Cerebellar nuclear complex (tissue), 1 donor: ENCODE measurements at places on chromosomes 6 and 20.

GRCh38 chr20:50230871-50231560 lies 40.4 kb downstream of the CEBPB start:
- DNase-seq: no peak

GRCh38 chr6:154709621-154710020 lies 23.6 kb upstream of the SCAF8 start:
- no peak for DNase-seq

- DNase-seq: no peak
Measured at GRCh38 chr6:122709922-122710512, 69.5 kb upstream of the FABP7 start.

GRCh38 chr6:10962673-10963072 lies 75.8 kb downstream of the SYCP2L start:
- DNase-seq: no peak

DNA sequence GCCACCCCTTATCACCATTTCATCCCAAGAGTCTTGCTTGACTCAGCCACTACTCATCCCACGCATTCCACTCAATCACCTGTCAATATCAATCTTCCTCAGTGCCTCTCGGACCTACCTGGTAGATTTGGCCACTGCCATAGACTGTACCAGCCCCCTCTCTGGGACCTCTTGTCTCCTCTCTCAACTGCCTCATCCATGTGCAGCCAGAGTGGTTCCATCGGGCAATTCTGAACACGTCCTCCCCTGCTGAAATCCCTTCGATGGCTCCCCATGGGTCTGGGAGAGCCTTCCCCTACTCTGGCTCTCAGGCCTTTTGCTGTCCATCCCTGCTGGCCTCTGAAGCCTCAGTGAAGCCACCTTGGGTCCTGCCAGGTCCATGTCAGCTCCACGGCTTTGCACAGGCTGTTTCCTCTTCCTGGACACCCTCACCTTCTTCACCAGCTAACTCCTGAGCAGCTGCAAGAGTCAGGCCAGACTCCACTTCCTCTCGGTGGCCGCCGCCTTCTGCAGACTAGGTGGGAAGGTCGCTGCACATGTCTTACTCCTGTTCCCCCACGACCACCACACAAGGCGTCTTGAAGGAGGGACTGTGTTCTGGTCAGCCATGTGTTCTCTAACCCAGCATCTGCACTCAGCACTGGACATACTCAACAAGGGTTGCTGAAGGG lies 120.4 kb downstream of the TOX2 start:
- no peak for DNase-seq

- DNase-seq: no peak
Measured at GRCh38 chr6:141264101-141264500, 868.6 kb upstream of the GJE1 start.

DNA sequence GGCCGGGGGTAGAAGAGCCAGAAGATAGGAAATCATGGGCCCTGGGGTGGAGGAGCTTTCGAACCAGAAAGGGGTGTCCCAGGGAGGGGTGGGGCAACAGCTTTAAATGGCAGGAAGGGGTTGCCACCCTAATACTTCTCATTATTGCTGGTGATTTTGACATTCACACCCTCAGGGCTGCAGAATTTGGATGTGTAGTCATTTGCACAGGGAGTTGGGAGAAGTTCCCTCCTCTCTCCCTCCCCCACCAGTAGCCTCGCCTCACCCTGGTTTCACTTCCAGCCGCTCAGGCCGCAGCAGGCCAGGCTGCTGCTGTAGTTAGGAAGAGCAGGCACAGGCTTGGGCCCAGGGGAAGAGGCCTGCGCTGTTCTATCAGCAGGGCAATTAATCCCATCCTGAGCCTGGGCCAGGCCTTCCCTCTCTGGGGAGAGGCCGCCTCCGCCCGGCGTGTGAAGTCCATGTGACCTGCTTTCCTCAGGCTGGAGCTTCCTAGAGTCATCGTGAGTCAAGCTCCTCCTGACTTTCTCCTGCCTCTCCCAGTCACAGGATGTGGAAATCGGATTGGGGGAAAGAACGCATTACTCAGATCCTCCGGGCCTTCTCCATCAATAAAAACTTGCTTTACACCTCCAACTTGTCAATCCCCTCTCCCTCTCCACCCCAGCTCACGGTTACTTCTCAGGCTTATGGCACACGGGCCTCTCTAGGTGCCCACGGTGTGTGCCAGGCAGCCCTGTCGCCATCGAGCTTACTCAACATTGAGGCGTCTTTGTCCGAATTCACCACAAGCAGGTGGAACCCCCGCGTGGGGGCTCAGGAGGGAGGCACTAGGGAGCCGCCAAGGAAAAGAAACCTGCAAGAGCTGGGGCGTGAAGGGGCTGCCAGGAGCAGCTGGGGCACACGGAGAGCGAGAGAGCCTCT lies 7.8 kb downstream of the ADTRP start:
- no peak for DNase-seq

GRCh38 chr20:60897976-60898375 lies 354.1 kb upstream of the CDH4 start:
- DNase-seq: no peak

DNA sequence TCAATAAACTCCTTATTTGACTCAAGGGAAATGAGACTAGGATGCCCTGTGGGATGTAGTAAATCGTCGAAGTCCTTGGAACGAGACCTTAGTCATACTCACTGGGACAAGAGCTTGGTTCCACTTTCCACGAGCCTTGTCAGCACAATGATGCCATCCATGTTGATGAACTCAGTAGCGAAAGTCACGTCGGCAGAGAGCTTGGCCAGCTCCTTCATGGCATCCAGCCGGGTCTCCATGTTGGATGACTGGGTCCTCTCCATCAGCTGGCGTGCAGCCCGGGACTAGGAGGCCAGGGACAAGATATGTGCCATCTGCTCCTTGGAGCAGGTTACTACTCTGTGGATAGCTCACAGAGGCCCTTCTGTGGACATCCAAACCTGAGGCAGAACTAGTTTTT lies 17.5 kb downstream of the ELMO2 start:
- DNase-seq: peak; percentile 91

GRCh38 chr20:24993337-24994185 lies 1.0 kb upstream of the APMAP start:
- DNase-seq: peak; percentile 26

DNA sequence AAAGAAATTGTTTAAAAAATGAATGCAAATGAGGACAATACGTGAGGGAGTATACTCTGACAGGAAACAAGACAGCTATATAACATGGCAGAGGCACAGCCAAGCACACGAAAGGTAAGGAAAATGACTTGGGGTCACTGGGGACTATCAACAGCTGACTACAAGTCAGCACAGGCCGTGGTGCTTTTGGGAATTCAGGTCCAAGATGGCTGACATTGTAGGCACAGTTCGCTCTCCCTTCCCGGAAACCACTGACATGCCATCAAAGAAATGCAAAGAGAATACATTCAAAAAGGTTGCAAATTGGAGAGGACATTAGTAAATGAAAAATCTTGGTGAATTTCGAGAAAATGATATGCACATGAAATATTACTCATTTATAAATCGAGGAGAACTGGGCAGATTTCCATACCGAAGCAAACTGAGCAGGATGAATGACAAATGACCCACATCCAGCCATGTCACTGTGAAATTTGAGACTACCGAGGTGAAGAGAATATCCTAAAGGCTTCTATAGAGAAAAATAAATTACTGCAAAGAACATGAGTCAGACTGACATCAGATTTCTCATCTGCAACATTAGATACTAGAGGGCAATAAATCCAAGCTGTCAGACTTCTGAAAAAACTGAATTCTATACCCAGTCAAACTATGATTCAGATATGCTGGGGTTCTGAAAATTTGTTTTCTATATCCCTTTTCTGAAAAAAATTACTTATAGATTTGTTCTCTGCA lies 391.1 kb downstream of the BTBD9 start:
- no peak for DNase-seq

- DNase-seq: no peak
Measured at GRCh38 chr20:34099675-34100074, 12.4 kb downstream of the EIF2S2 start.

- no peak for DNase-seq
Measured at GRCh38 chr6:83976871-83977270, 56.7 kb upstream of the MRAP2 start.

DNA sequence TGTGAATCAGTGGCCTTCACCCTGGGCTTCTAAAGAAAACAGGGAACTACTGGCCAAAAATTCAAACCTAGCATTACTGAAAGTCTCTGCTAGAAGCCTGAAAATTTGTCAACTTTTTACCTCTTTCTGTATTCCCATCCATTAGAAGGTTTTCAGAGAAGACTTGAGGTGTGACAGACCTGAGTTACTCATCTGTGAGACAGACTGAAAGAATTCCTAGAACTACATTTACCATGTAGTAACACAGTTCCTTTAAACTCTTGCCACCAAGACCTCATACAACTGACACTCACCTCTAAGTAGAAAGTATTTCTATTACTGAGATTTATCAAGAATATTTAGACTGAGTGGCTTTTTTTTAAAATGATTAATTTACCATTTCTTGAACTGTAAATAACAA lies 4.5 kb downstream of the DPM1 start:
- no peak for DNase-seq

DNA sequence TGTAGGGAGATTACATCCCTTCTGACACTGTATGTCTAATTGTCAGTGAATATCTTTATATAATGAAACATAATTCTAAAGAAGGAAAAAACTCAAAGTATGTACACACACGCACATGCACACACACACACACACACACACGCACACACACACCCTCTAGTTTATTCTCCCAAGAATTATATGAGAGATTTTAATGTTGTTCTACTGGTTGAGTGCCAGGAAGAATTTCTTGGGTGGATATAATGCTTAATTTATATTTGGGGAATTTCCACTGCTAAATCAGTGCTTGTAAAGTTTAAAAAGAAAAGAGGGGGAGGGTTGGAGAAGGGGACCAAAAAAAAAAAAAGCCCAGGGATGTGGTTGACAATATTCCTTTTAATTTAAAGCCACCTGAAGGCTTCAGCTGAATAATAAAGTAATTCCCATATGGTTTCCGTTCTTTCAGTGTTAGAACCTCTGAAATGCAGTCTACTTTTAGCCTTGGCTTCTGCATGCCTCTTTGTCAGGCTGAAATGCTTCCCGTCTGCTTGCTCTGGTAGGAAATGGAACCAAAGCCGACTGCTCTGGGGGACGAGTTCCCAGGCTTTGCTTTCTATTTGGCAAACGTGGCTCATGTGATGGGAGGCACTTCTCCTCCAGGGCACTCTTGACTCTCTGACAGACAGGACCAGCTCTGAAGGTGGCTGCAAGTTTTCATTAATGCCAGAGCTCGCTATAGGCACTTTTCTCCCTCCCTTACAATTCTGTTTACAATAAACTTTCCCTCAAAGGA lies 225.4 kb downstream of the PRL start:
- no peak for DNase-seq

DNA sequence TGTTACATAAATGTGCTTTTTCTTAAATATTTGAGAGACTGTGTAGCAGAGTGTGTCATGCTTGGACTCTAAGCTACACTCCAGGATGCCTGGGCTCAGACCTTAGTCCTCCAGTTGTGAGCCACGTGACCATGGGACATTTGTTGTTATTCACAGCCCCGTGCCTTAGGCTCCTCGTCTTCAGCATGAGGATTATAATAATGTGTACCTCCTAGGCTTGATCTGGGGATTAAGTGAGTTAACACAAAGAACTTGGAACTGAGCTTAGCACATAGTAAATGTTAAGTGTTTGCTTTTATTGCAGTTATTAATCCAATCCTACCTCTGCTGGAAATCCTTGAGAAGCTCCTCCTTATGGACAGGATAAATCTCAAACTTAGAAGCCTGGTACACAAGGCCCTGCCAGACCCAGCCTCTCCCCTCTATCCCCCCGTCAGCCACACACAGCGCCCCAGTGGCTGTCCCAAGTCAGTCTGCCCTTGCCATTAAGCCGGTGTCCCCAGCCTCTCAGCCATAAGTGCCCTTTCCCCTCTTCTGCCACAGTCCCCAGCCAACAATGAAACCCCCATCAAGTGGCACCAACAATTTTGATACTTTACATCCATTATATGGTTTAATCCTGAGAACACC lies 177.5 kb downstream of the TMEM242 start:
- no peak for DNase-seq

GRCh38 chr6:43334466-43335095 lies 26.0 kb upstream of the CRIP3 start:
- no peak for DNase-seq

DNA sequence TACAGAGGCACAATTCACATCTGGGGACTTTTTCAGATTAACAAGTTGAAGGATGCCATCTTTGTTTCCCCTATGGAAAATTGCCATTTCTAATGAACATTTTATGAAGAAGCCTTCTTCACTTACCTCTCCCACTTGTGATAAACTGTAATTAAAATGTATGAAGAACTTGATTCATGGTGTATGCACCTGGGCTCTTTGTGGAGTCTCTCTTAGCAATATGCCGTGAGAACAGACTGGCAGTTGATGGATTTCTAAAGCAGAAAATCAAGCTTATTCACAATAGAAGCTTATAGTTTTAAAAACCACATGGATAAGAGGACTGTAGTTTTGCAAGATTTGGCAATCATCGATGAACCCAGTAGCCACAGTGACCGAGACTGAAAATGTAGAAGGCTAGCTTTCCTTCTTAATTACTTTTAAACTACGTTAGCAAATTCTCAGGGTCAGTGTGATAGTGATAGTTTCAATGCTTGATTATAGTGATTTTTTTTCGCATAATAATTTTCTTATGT lies 270.6 kb downstream of the PRL start:
- no peak for DNase-seq

GRCh38 chr20:47003223-47003622 lies 108.6 kb downstream of the EYA2 start:
- no peak for DNase-seq

GRCh38 chr6:55516736-55517135 lies 62.3 kb downstream of the HMGCLL1 start:
- DNase-seq: no peak

DNA sequence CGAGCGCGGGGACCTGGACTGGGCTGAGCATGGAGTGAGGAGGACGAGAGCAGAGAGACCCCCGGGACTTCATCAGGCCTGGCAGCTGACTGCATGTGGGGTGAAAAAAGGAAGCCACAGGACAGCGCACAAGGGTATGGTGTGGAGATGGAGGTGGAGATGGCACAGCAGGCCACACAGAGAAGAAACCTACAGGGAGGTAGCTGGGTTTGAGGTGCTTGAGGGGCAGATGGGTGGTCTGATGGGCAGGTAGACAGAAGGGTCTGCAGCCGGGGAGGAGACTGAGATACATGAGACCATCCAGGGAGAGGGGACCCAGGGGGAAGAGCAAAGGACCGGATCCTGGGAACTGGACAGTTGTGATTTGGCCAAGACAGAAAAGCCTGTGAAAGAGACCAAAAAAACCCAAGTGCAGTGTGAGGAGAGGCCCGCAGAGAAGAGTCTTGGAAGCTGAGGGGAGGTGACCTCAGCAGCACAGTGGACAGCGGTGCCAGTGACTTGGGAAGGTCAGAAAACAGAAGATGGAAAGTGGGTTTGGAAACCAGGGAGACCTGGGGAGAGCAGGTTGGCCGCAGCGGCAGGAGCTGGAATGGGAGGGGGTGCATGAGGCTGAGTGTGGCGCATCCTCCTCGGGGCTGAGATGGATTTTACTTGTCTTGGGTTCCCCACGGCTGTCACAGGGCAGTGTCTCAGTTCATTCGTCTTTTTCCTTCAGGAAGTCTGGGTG lies 5.5 kb downstream of the HLA-DPB1 start:
- DNase-seq: no peak

GRCh38 chr20:37502654-37503053 lies 18.4 kb upstream of the NNAT start:
- DNase-seq: no peak

GRCh38 chr6:14072084-14072483 lies 45.5 kb upstream of the CD83 start:
- no peak for DNase-seq

GRCh38 chr6:160789263-160790027 lies 87.4 kb downstream of the PLG start:
- DNase-seq: no peak
